ENCODE measurements at places on chromosomes 12 and 14.

DNA sequence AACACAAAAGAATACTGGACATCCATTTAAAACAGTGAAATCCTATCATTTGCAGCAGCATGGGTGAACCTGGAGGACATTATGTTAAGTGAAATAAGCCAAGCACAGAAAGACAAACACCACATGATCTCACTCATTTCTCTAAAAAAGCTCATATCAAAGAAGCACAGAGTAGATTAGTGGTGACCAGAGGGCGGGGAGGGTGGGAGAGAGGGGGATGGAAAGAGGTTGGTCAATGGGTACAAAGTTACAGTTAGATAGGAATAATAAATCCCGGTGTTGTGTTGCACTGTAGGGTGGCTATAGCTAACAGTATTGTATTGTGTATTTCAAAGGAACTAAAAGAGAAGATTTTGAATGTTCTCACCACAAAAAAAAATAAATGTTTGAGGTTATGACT lies 52.4 kb downstream of the DUSP6 start:
- DNase-seq = no peak

DNA sequence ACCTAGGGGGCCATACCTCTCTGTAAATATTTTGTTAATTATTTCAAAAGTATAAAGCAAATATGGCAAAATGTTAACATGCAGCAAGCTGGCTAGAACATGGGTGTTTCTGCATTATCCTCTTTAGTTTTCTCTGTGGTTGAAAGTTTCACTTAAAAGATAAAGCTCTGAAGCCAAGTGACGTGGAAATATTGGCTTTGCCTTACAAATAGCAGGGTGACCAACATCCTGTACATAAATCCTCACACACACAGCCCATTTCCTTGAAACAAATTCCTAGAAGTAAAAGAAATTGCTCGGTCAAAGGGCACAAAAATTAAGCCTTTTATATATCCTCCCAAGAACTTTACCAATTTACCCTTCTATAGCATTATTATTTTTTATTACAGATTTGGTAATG lies 10.6 kb upstream of the VWF start:
- DNase-seq = no peak

- DNase-seq = no peak
Measured at GRCh38 chr12:91225316-91225715, 42.7 kb upstream of the DCN start.

DNA sequence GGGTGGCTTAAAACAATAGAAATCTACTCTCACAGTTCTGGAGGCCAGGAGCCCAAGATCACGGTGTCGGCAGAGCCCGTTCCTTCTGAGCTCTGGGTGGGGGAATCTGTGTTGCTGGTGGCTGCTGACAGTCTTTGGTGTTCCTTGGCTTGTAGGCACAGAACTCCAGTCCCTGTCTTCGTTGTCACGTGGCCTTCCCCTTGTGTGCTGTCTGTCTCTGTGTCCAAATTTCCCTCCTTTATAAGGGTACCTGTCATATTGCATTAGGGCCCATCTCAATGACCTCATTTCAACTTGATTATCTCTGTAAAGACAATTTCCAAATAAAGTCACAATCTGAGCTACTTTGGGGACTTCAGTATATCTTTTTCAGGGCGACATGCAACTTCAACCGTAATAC lies 81.6 kb downstream of the CCDC92 start:
- no peak for DNase-seq

DNA sequence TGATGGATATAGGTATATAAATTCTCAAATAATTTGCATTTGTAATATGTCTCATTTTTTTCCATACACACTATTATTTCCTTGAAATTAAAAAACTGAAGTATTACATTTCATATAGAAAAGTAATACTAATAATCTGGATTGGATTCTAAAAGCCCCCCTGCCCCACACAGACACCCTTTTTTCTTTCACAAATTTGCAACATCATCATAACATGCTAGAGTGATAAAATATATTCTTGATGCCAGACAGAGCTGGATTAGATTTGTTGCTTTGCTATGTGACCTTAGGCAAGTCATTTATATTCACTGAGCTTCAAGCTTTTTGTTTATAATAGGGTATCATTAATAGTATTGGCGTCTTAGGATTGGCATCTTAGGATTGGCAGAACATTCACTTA lies 6.7 kb upstream of the PKP2 start:
- DNase-seq = no peak

- DNase-seq = no peak
Measured at GRCh38 chr12:53005215-53005985, 856 bp upstream of the EIF4B start.

DNA sequence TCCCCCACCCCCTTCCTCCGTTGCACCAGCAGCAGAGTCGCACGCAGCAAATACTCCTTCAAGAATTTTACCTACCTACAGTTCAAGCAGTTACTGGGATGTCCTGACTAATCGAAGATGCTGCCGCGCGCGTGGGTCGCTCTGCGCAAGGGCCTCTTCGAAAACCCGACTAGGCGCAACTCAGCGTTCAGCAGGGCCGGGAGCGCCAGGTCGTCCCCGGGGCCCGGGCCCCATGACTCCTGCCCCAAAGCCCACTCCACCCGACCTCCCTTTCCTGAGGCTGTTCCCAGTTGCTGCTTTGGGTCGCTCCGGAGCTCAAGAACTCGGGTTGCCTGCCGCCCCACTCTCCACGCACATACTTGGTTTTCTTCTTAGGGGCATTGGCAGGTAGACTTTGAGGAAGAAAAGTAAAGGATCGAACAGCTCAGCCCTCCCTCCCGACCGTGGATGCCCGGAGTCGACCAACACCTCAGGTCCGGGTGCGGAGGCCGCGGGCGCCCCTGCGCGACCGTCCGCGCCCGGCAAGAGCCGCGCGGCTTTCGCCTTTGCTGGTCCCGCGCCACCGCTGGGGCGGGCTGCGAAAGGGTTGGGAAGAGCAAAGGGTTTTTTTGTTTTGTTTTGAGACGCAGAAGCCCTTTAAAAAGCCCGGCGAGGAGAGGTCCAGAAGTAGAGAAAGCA lies 1.9 kb downstream of the BMP4 start:
- DNase-seq = no peak

- DNase-seq = no peak
Measured at GRCh38 chr14:85602345-85602744, 72.4 kb downstream of the FLRT2 start.

GRCh38 chr14:70597731-70598130 lies 2.7 kb downstream of the MED6 start:
- no peak for DNase-seq

DNA sequence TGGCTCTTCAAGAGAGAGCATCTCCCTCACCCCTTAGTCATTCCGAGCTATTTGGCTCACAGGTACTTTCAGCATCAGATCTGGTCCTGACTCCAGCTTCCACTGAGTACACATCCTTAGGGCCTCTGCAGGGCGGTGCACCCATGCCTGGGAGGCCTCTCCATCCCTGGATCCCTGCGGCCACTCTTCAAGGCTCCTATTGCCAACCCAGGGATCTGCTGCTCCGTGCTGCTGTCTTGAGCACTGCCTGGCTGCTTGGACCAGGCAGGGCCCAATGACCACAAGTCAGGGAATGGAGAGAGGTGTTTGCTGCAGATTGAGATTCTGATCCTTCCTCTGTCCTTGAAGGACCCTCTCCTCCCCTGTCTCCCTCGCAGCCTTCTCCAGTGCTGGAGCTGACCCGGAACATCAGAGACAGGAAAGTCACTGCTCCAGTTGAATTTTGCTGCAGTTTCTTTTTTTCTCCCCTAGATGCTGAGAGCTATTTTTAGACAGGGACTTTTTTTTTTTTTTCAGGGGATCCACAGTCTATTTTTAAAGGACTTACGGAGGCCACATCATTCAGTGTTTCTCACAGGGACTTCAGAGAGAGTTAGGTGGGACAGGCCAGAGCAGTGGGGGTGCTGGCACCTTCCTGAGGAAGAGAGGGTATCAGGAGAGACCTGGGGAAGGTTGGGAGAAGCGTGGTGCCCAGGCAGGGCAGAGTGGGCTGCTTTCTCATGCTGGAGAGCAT lies 50.1 kb upstream of the KCNA1 start:
- DNase-seq = no peak

DNA sequence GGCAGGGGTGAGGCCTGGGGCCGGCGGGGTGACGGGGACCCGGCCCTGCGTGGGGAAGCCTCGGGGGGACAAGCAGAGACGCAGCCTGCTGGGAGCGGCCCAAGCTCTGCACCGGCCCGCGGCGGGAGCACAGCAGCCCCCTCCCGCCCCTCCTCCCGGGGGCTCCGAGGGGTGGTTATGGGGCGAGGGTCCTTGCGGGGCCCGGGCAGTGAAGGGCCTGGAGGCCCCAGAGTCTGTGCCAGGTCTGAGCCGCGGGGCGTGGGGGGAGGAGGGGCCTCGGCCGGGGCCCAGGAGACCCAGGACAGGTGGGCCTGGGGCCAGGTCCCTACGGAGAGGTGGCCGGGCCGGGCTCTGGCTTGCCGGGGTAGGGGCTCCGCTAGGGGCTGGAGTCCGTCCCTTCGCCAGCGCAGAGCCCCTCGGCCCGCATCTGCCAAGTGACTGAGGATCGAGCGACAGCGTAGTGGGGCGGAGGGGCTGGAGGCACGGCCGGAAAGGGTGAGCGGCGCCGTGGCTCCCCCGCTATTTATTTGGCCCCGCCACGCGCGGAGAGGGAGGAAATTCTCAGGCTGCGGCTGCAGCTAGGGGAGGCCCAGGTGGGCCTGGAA lies 495 bp downstream of the TMEM121 start:
- DNase-seq = no peak

- DNase-seq = no peak
Measured at GRCh38 chr14:50667684-50667995, 466 bp downstream of the SAV1 start.

- DNase-seq = no peak
Measured at GRCh38 chr14:100109594-100109955, 44.4 kb downstream of the EVL start.

- DNase-seq = no peak
Measured at GRCh38 chr12:31574803-31575575, 15.9 kb downstream of the DENND5B start.

GRCh38 chr12:19834592-19834991 lies 395.3 kb downstream of the AEBP2 start:
- no peak for DNase-seq
